ENCODE measurements at places on chromosomes 5 and 9.
A peak's percentile ranks its signal among the peaks of the same experiment; 100 is the strongest.

DNA sequence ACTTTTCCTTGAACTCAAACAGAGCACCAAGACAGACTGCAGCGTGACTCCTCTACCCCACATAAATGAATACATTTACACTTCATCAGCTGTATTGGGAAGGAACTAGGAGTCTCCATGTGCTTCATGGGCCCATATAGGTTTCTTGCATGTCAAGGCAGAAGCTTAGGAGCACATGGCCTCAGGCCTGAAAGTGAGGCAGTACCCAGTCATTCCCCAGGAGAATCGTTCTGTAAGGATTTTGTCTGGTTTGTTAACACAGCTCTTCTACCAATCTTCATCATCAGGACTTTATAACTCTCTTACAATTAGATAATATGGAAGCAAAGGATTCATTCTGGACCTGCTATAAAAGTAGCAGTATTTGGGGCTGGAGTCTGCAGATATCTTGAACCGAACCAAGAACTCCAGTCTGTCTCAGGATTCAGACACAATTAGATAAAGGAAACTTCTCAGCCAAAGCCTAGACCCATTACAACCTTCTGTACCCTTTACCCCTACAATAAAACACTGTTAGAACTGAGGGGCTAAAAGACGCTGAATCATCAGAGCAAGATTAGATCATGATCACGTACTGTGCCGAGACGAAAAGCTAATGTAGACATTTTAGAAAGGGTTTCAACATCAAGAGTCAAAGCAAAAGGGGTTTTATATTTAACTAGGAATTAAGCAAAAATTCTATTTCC, 385.5 kb upstream of the SLC30A5 start:
- DNase-seq = no peak

GRCh38 chr5:120327180-120327579, 136.9 kb upstream of the PRR16 start:
- DNase-seq = no peak

- no peak for DNase-seq
Measured at GRCh38 chr9:22528485-22528884, 81.9 kb downstream of the DMRTA1 start.

DNA sequence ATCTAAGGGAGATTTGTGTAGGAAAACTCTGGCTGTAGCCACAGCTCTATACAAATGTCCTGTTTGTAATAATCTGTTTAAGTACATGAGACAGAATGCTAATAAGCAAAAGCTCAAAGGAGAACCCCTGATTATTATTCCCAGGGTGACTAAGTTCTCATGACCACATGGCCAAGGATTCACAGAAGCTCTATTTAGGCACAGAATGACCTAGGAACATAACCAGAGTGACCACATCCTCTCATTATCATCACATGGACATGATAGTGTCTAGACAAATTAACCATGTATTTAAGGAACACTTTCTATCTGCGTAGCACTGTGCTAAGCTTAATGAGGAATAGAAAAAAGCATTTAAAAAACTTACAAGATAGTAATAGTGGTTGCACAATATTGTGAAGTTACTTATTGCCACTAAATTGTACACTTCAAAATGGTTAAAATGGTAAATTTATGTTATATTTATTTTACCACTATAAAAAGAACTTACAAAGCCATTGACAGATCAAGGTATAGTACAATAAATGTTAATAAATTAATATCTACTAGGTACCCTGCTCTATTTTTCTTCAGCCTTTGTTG, 56.3 kb downstream of the STX17 start:
- DNase-seq = no peak

GRCh38 chr9:87849144-87849758, 33.4 kb upstream of the SPATA31E1 start:
- no peak for DNase-seq

GRCh38 chr9:136119061-136119882, 597 bp upstream of the TMEM250 start:
- DNase-seq = no peak

DNA sequence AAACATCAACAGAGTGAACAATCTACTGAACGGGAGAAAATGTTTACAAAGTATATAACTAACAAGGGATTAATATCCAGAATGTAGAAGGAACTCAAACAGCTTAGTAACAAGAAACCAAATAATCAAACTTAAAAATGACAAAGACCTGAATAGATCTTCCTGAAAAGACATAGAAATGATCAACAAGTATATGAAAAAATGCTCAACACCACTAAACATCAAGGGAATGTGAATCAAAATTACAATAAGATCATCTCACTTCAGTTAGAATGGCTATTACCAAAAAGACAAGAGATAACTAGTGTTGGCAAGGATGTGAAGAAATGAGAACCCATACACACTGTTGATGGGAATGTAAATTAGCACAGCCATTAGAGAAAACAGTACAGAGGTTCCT, 218.8 kb downstream of the MCTP1 start:
- DNase-seq = no peak

DNA sequence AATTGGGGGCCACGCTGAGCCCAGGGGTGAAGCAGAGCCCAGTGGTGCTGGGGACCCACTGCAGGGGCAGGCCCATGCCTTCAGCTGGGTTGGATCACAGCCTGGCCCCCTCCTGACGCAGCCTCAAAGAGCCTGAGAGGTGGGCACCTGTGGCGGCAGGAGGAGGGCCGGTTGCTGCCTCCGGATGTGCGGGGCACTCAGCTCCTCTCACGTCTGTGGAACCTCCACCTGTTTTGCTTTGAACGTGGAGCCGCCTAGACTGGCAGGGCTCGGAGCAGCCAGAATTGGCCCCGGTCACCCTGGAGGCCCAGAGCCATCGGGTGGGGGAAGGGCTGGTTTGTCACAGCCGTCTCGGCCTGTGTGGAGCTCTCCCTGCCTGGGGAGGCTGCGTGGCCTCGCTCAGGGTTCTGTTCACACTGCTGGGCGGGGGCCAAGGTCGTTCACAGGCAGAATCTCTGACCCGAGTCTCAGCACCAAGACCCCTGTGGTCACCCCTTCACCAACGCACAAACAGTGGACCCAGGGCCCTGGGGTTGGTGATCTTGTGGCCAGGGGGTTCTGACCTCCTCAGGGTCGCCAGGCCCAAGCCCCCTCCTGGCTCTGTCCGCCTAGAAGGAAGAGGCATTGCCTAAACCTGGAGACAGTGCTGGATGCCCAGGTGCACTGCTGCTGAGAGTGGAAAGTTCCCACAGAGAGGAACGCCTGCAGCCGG, 9.2 kb upstream of the SLC9A3 start:
- DNase-seq = no peak

DNA sequence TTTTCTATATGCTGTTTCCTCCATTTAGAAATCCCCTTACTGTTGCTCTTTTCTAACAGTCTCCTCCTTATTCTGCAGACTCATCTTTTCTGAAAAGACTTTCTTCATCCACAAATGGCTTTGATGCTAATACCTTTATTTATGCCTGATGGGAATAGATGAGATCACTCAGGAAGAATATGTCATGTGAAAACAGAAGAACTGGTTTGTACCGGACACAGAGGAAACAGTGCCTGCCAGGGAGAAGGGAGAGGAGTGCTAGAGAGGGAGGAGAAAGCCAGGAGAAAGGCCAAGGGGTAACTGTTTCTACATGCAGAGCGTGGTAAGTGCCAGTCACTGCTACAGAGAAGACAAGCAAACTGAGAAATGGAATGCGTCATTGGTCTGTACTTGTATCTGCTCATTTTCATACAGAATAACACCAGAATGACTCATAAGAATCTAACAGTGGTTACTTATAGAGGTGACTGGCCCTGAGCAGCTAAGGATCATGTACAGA, 45.9 kb upstream of the PJA2 start:
- DNase-seq = no peak

- no peak for DNase-seq
Measured at GRCh38 chr5:54215233-54215736, 95.1 kb downstream of the ARL15 start.

GRCh38 chr9:95008151-95008771, 281.8 kb downstream of the AOPEP start:
- no peak for DNase-seq

GRCh38 chr5:59819806-59820205, 73.7 kb downstream of the PDE4D start:
- no peak for DNase-seq

GRCh38 chr5:80958616-80959015, 1.5 kb upstream of the RASGRF2 start:
- no peak for DNase-seq

DNA sequence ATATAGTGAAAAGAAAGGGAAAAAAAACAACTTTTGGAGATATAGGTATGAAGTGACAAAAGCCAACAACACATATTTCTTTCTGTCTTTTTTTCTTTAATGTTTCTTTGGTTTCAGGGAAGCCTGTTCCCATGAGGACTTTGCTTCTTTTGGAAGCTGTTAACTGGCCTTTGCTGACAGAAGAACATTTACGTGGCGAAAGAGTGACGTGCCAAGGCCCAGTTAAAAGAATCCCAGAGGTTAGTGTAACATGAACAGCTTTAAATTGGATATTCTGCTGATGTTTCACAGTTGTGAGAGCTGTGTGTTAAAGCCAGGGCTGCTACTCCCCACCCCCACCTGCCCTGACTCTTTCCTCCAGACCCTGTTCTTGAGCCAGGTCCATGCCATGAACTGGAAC, 275.9 kb downstream of the CRB2 start:
- DNase-seq = no peak

DNA sequence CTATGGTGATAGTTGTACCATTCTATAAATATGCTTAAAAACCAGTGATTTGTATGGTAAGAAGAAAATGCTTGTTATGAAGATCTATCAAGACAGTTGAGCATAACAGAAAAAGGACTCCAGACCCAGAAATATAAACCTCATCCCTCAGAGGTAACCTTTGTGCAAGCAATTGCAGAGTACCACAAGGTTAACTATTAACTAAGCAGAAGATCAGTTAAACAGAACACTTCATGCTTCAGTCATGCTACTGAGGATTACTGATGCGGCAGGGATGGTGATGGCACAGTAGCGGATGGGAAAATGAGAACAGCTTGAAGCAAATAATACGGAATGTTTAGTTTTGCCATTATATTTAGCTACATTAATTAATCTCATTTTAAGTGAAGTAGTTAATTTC, 45.5 kb downstream of the IARS1 start:
- no peak for DNase-seq

DNA sequence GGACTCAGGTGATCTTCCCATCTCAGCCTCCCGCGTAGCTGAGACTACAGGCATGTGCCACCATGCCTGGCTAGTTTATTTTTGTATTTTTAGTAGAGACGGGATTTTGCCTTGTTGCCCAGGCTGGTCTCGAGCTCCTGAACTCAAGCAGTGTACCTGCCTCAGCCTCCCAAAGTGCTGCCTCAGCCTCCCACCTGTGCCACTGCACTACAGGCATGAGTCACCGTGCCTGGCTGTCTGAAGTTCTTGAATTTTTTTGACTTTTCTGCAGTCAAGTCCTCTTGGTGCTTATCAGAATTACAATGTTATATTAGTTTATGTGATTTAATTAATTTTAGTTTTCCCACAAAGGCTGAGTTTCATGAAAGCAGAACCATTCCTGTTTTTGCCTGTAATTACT, 9.8 kb downstream of the SPIN1 start:
- no peak for DNase-seq

DNA sequence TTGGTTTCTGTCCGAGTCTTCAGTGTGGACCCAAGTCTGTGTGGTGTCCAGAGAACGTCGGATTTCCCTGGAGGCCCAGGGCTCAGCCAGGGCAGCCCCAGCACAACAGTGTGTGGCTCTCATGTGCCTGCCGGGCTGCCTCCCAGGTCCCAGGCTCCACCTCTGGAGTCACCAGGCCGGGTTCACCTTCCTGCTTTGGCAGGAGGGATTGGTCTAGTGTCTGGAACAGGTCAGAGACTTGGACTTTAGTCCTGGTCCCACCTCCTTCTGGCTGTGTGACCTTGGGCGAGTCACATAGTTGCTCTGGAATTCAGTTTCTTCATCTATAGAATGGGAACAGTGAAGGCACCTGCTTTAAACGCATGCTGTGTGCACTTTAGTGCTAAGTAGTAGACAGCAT, 3.2 kb downstream of the DOLPP1 start:
- DNase-seq = no peak

DNA sequence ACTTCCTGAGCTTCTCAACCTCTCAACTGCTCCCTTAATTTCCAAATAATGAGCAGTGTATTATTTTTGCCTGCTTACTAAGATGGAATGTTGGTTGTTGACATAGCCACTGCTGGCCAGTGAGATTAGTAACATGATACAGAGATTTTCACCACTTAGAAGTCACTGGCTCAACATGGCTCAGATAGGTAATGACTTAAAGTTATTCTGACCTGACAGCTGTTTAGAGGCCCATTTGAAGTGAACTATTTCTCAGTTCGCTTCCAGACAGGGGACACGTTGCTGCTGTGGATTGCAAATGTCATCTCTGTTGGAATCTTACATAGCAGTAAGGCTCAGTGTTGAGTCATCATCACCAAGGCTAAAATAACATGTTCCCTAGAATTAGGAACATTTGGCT, 490.2 kb downstream of the TLE4 start:
- no peak for DNase-seq

GRCh38 chr5:145697251-145697990, 137.7 kb downstream of the PRELID2 start:
- DNase-seq = no peak

DNA sequence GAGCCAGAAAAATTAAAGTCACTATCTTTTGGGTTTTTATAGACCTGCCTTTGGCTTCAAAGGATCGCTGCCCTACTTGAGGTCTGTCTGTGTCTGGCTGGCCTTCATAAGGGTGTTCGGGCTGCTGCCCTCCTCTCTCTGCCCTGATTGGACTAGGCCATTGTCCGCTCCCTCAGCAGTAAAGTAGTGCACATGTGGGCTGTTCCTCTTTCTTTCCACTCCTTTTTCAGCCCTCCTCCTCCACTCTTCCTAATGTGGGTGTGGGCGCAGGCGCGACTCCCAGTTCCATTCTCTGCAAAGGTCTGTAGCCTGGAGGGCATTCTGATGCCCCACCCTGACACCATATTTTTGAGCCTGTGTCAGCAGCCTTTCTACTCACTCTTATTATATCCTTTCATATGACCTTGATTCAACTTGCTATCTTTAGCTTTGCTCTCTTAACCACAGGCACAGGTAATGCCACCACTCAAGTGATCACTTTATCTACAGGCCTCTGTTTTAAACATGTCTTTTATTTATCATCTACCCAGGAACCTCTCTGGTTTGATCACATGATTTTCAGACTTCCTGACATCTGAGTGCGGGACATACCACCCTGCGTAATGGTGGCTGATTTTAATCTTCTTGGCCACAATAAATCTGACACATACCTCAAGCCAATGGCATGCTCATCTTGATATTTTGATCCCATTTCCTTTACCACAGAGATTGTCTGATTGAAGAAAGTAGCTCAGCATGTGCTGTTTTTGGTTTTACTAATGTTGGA, 144.5 kb downstream of the AOPEP start:
- DNase-seq = peak; percentile 12

- no peak for DNase-seq
Measured at GRCh38 chr9:38251036-38251860, 141.3 kb upstream of the ALDH1B1 start.

DNA sequence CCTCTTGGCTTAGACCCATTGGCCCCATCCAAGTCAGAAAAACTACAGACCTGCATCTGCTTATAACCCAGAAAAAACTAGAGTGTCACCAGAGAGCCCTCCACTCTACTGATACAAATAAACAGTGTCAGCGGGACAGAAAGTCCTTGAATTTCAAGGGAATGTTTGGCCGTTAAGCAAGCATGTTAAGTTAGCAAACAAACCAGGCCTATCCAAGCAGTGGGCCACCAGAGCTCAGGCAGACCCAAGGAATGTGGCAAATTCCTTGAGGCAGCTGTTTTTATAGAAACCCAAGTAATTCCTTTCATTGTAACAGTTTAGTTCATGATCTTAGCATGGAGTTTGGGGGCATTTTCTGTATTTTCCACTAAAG, 70.9 kb downstream of the PRLR start:
- DNase-seq = no peak

Data from stimulated activated CD4-positive, alpha-beta T cell treated with anti-CD3 and anti-CD28 coated beads, Interleukin-4, amount 100 ng/mL, for 4 hours (primary cell).